ENCODE measurements at places on chromosomes 5 and 9. TPM values are rescaled to one million over a fixed set of nuclear protein-coding genes. Genes with fewer than 3 reads are reported as not detected.

DNA sequence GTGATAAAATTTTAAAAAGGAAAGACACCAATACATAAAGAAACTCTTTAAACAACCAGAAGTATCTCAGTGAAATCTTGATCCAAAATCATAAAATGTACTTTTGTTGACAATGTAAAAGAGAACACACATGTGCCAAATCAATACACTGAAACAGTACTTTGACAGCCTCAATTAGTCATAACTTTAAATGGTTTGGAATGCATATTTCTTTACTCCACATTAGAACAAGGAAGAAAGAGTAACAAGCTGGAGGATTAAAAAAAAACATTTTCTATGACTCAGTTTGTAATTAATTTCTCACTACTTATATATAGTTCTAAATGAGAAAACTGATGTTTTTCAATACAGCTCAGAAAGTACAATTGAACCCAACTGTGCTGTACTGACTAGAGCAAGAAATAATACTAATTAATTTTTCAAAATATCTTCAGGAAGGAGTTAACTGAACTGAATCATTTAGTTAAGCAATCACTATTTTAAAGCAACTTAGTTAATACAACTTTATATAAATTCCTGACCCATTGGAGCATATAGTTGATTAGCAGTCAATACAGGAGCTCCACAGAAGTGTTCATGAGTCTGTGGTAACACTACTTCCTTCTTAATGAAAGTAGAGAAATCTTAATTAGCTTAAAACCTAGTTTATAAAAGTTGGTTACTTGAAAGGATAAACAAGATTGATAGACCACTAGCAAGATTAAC, 101.0 kb downstream of the NR3C1 start:
- peaks cover 50% of the 10 kb centered on the region for H3K36me3 ChIP-seq
- no peak for DNase-seq
- peaks cover 22% of the 10 kb centered on the region for H3K4me1 ChIP-seq
- H3K4me3 ChIP-seq, result no peak overlapping the region
- H3K27ac ChIP-seq, result no peak overlapping the region

GRCh38 chr5:123997064-123997461, 485.1 kb downstream of the CSNK1G3 start:
- H3K4me3 ChIP-seq, result no peak overlapping the region
- no peaks in the 10 kb centered on the region for H3K4me1 ChIP-seq
- no peaks in the 10 kb centered on the region for H3K36me3 ChIP-seq
- H3K27ac ChIP-seq, result no peak overlapping the region
- no peak for DNase-seq
- H3K27me3 ChIP-seq, result no peaks in the 10 kb centered on the region

SAXO1 gene
- 0.11 TPM for total RNA-seq

DNA sequence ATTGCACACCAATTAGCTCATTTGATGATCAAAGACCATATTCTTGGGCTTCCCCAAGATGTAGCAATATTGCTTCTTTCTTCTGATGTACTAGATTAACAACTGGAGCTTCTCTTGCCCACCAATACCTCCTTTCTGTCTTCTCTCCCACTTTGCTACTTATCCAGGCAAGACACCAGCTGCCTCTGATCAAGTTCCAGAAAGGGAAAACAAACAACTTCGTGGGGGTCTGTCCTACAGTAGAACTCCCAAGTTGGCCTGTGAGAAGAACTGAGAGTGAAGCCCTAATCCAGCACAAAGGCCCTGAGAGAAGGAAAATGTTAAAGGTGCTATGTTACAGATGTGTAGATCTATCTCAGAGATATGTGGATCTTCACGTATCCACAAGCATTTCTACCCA, 44.9 kb downstream of the ADAMTS12 start:
- H3K4me3 ChIP-seq, result no peak overlapping the region
- H3K27ac ChIP-seq, result no peak overlapping the region
- no peaks in the 10 kb centered on the region for H3K36me3 ChIP-seq
- H3K27me3 ChIP-seq, result no peaks in the 10 kb centered on the region
- H3K4me1 ChIP-seq, result peaks cover 10% of the 10 kb centered on the region

GRCh38 chr5:11733185-11733839, 170.9 kb downstream of the CTNND2 start:
- H3K27ac ChIP-seq, result no peak overlapping the region
- no peak overlapping the region for H3K4me3 ChIP-seq
- no peaks in the 10 kb centered on the region for H3K4me1 ChIP-seq
- H3K27me3 ChIP-seq, result no peaks in the 10 kb centered on the region

GRCh38 chr9:123102375-123103113, 69.1 kb downstream of the GPR21 start:
- peaks cover 2% of the 10 kb centered on the region for H3K36me3 ChIP-seq
- DNase-seq, result no peak
- no peak overlapping the region for H3K27ac ChIP-seq
- no peaks in the 10 kb centered on the region for H3K27me3 ChIP-seq
- no peak overlapping the region for H3K4me3 ChIP-seq

DNA sequence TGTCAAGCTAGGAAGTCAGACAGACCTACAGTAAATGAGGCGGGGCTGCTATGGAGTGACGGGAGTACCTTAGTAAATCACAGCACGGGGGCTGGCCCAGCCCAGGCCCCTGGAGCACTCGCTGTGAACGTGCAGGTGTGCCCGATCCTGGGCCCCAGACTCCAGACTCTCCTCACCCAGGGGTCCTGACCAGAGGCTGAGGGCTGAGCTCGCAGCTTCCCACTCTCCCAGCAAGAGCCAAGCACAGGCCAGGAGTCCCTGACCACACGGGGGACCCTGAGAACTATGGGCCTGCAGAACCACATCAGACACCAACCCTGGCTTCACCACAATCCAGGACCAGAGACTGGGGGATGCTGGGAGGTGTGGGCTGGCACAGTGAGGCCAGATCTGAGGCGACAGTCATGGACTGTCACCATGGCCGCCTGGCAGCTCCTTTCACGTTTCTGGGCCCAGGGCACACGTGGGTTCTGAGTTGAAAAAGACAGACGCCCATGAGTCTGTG, 73.4 kb downstream of the ADAMTS2 start:
- no peaks in the 10 kb centered on the region for H3K27me3 ChIP-seq
- H3K27ac ChIP-seq, result no peak overlapping the region
- no peak overlapping the region for H3K4me3 ChIP-seq
- H3K4me1 ChIP-seq, result no peaks in the 10 kb centered on the region
- DNase-seq, result no peak
- no peaks in the 10 kb centered on the region for H3K36me3 ChIP-seq

RUSC2 gene
- 6.5 TPM for total RNA-seq

SHLD3 gene
- total RNA-seq, result 3.5 TPM

- H3K4me3 ChIP-seq, result no peak overlapping the region
- no peak overlapping the region for H3K27ac ChIP-seq
- no peaks in the 10 kb centered on the region for H3K36me3 ChIP-seq
Observed at GRCh38 chr5:87137283-87137682, 130.4 kb upstream of the RASA1 start.

CWC27 gene
- total RNA-seq, result 35.8 TPM

- peaks cover 4% of the 10 kb centered on the region for H3K27me3 ChIP-seq
- no peaks in the 10 kb centered on the region for H3K36me3 ChIP-seq
- peaks cover 5% of the 10 kb centered on the region for H3K4me1 ChIP-seq
- no peak overlapping the region for H3K27ac ChIP-seq
- no peak overlapping the region for H3K4me3 ChIP-seq
Observed at GRCh38 chr9:137232101-137232500, 1.4 kb downstream of the SLC34A3 start.

ERCC6L2 gene
- 24.0 TPM for total RNA-seq

- H3K27me3 ChIP-seq, result no peaks in the 10 kb centered on the region
- no peak for DNase-seq
- H3K27ac ChIP-seq, result no peak overlapping the region
- no peaks in the 10 kb centered on the region for H3K36me3 ChIP-seq
- H3K4me1 ChIP-seq, result no peaks in the 10 kb centered on the region
Observed at GRCh38 chr9:96581786-96582185, 37.9 kb downstream of the CDC14B start.

LCN15 gene
- total RNA-seq, result not detected

TXNDC8 gene
- total RNA-seq, result not detected

DNA sequence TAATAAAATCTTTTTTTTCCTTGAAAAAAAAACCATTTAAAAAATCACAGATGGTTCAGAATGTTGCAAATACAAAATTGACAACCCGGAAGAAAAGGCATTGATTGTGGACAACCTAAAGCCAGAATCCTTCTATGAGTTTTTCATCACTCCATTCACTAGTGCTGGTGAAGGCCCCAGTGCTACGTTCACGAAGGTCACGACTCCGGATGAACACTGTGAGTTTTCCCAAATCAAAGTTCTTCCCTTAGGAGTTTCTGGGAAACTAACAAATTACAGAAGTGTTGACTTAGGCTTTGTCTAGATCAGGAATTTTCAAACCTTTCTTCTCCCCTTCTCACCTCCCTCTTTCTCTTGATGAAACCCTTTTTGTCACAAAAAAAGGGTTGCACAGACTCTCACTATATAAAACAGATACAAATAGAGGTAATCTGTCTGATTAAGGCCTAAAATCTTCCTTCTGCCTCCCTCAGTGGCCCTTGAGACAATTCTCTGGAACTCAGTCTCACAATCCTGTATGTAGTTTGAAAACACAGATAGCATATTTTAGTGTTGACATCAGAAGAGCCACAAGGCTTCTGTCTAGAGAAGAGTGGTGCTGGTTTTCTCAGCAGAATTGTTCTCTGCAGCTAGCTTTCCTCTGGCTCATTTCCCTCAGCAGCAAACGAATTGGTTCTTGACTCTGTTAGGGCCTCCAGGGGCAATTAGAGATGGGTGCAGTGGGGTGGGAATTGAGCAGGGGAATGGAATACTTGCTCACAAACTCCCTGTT, 79.5 kb downstream of the OSMR start:
- no peak overlapping the region for H3K27ac ChIP-seq
- no peak overlapping the region for H3K4me3 ChIP-seq
- H3K27me3 ChIP-seq, result peaks cover 19% of the 10 kb centered on the region
- H3K36me3 ChIP-seq, result no peaks in the 10 kb centered on the region

SUSD3 gene
- 51.4 TPM for total RNA-seq

- H3K27me3 ChIP-seq, result no peaks in the 10 kb centered on the region
- no peak overlapping the region for H3K4me3 ChIP-seq
- no peak overlapping the region for H3K27ac ChIP-seq
- DNase-seq, result no peak
- H3K36me3 ChIP-seq, result peaks cover 21% of the 10 kb centered on the region
Observed at GRCh38 chr5:109704282-109704952, 14.7 kb downstream of the MAN2A1 start.

DNA sequence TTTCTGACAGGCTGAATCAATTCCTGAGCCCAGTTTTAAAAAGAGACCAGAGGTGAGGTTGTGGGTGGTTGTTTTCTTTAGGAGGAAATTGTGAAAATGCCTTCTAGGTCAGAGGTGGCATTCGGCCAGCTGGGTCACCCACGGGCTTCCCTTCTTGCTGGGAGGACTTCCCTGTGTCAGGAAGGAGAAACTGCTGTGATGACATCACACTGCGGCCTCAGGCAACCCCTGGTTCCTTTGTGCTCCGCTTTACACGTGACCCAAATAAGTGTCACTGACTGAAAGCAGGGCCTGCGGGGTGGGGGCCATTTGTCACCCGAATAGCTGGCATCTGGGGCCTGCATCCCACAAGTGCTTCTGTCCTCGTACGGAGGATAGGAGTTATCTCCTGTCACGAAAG, 39.7 kb downstream of the FABP6 start:
- peak; percentile 13 for DNase-seq
- no peaks in the 10 kb centered on the region for H3K27me3 ChIP-seq
- H3K4me3 ChIP-seq, result no peak overlapping the region
- H3K4me1 ChIP-seq, result peaks cover 4% of the 10 kb centered on the region
- no peak overlapping the region for H3K27ac ChIP-seq

All from activated CD4-positive, alpha-beta T cell treated with anti-CD3 and anti-CD28 coated beads for 36 hours (primary cell).